ENCODE measurements at places on chromosomes 12 and 14.

DNA sequence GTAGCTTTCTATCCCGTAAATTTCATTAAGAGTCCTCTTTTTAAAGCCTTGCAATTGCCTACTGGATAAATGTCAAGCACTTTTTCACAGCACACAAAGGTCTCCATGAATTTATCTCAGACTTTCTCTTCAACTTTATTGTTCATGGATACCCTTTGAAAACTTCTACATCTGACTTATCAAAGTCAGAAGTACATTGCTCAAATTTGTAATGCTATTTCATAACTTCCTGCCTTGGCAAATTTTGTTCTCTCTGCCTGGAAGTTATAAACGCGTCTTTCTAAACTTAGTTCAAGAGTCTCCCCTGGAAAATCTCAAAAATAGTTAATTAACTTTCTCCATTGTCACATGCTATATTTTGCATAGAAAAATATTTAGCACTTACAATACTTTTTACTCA lies 55.9 kb upstream of the RERGL start:
- no peak for DNase-seq

GRCh38 chr12:31363831-31364230 lies 37.9 kb upstream of the SINHCAF start:
- DNase-seq = no peak

- peak; percentile 21 for DNase-seq
Observed at GRCh38 chr14:95452176-95452892, 64.1 kb downstream of the SYNE3 start.

DNA sequence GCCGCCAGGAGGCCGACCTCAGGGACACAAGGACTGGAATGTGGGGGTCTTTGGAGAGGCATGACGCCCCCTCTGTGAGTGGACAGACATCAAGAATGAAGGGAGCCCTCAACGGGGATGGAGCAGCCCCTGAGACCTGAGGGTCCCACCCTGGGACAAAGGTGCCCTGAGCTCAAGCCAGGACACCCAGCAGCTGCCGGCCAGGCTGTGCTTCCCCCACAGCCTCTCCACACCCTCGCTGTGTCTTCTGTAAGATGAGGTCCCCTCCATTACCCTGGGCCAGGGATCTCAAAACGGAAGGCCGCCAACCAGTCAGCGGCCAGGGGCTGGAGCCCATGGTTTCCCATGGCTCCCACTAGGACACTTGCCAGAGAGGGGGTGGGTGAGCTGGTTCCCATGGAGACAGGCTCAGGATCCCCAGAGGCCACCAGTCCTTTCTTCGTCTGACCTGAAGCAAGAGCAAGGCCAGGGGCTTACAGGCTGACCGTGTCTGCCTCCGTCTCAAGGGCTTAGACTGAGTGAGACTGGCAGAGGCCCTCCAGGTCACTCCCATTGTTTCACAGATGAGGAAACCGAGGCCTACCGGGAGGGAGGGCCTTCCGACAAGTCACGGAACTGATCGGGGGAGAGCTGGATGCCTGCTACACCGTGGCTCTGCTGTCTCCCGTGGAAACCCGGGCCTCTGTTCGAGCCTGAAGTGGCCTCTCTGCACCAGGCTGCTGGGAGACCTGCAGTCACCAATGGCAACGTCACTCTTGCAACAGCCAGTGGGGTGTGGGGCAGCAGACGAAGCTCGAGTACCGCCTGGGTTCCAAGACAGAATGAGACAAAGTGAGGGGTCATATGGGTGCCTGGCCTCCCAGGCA lies 91.7 kb upstream of the DIO3 start:
- DNase-seq = no peak

DNA sequence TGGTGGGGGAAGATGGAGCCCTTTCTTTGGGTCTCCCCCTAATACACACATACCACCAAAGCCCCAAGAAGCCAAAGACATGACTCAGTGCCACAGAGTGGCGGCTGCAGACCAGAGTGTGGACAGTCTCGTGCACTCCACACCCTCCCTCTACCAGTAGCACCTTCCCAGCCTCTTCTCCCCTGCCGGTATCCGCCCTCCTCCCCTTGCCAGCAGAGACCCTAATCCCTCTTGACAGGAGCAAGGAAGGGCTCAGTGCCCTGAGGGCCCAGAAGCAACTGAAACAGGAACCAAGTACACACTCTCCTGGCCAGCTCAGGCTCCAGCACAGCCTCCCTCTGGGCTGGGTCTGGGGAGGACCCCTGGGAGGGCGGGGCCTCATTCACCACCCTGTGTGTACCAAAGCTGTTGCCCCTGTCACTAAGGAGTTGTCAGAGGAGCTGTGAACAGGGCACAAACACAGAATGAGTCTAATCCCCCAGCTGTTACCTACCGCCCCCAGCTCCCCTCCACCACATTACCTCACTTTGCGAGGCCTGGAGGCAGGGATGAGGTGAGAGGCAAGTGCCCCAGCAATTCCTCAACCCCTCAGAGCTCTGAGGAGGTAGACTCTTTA lies 8.2 kb downstream of the SPRYD3 start:
- no peak for DNase-seq

- no peak for DNase-seq
Observed at GRCh38 chr14:52730709-52731111, 744 bp downstream of the STYX start.

DNA sequence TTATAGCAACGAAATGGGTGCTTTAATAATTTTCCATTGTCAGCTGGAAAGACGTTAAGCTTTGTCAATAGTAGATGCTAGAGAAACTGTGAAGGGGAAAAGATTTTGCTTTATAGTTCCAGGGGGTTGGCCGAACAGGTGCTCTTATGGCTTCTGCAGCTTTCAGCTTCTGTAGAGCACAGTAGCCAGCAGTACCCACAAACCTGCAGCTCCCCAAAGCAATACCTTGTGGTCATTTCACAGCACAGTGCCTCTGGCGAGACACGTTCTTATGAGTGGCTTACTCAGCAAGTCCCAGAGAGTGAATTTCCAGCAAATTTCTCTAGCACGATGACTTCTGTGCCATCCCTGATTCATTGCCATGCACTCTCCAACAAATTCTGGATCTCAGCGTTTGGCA lies 416.3 kb upstream of the ATP2B1 start:
- no peak for DNase-seq

DNA sequence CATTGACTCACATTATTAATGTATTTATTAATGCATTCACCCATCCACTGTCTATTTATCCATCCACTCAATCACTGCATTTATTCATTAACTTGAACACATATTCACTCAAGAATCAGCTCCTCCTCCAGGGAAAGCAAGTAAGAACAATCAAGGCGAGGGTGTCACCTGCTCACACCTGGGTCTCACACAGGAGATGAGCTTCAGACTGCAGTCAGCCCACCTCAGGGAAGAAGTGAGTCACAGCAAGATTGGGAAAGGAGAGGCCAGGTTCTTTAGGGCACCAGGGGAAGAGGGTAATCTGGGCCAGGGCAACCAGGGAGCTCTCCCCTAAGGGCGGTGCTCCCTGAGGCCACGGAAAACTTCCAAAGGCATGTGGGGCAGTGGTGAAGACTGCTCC lies 367.3 kb downstream of the BCL11B start:
- no peak for DNase-seq

DNA sequence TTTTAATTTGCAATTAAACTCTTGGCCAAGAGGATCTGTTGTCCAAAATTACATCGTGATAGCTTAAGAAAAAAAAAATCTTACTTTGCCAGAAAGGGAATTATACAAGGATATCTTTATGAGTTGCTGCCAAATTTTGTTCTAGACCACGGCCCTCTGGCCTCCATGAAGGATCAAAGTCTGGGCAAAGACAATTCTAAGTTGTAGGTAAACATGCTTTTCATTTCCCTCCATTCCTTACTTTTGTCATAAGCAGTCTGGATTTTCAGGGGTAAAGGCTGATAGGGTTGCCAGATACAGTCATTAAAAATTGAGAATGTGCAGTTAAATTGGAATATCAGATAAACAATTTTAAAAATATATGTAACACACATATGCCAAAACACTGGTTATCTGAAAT lies 135.1 kb downstream of the MON2 start:
- DNase-seq = no peak

DNA sequence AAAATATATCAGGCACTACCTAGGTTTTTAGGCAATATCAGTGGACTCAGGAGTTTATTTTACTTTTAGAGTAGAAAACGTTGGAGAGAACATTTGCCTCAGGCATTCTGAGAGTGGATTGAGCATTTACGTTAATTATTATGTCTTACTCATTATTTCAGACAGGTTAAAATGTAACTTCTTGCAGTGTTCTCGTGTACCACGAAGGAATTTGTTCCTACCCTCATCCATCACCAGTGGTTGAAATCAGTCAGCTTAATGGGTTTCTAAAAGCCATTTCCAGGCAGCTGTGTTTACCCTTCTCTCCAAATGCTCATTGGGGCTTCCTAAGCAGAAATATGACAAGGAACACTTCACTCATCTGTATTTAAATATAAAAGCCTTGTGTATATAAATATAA lies 9.1 kb upstream of the LDHB start:
- DNase-seq = no peak

DNA sequence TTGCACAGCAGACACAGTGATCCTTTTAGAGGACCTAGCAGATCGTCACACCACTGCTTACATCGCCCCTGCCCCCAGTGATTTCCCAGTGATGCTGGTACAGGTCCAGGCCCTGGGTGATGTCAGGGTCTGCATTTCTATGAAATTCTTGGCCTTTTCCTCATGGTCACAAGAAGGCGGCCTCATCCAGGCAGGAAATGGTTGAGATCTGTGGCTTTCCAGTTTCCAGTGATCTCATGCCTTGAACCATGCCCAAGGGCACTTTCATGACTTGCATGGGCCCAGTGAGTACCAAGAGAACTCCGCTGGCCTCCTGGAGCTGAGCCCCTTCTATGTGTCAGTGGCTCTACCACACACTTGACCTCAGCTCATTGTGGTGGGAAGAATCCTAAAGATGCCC lies 41.9 kb upstream of the BDKRB2 start:
- no peak for DNase-seq

DNA sequence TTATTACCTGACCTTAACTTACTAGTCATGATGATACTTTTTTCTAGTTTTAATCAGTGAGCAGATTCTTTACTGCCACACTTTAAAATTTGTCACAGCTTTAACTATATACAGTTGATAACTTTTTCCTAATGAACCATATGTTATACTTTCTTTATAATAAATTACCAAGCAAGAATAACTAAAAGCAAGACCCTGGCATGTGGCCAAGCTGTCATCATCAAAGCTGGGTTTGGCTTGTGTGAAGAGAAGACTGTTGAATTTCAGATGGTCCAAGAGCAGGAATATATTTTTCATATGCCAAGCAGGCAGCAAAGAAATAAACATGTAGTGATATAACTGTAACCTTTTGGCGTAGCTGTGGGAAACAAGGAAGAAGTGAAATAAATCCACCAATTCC lies 93.5 kb downstream of the PUS7L start:
- no peak for DNase-seq

DNA sequence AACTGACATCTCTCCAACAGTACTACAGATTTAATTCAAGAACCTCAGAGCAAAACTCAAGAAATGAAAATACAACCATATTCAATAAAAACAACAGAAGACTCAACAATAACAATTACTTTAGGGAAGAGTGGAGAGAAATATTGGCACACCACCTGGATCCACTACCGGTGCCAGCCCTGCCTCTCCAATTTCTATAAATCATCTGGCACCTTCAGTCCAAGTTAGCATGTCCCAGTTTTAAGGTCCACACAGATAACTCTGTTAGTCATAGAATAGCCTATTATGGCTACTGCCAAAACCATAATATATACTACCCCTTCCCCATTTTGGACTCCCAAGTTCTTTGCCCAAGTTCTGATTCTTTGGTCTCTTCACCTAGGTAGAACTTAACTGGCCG lies 69.9 kb upstream of the PSMA6 start:
- no peak for DNase-seq
